ENCODE measurements at places on chromosomes 7 and 10.

DNA sequence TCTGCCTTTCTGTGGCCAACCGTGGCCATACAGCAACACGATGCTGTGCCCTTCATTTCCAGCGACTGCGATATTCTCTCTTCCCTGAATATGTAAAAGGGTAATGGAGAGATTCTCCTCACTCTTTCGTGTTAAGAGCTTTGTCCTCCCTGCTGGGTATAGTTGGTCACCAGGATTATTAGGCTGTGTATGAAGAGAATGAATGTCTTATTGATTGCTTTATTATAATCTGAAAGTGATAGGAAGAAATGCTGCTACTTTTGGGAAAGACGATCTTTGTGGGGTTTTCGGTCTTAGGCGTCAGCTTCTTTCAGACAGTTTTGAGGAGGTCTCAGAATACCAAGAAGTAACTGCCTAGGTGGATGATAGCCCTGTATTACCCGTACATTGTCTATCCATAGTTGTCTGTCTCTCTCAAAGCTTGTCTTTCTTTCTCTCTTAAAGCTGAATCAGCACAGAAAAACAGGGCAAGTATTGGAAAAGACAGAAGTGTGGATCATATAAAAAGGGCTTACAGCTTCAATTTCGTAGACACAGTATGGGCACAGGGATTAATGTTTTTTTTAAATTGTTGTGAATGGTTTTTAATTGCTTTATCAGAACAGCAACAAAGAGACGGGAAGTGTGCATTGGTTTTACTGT, 1.2 kb downstream of the AHCYL2 start:
- H3K36me3 ChIP-seq = peaks cover 4% of the 10 kb centered on the region
- DNase-seq = no peak
- H3K4me3 ChIP-seq = peak overlapping the region; percentile 88
- peaks cover 49% of the 10 kb centered on the region for H3K4me1 ChIP-seq

GRCh38 chr7:8433477-8434289, at the start of gene NXPH1:
Gene NXPH1 (plus strand): TSS chr7:8433609.
- no peak for DNase-seq
- peak within 1 kb of the TSS; percentile 2 for H3K4me3 ChIP-seq
- peaks cover 4% of the 10 kb centered on the region for H3K36me3 ChIP-seq
- peaks cover 68% of the 10 kb centered on the region for H3K27me3 ChIP-seq

GRCh38 chr7:26334166-26334859, 42.7 kb downstream of the SNX10 start:
- peaks cover 53% of the 10 kb centered on the region for H3K4me1 ChIP-seq
- no peak for DNase-seq
- H3K4me3 ChIP-seq = peak overlapping the region; percentile 73

DNA sequence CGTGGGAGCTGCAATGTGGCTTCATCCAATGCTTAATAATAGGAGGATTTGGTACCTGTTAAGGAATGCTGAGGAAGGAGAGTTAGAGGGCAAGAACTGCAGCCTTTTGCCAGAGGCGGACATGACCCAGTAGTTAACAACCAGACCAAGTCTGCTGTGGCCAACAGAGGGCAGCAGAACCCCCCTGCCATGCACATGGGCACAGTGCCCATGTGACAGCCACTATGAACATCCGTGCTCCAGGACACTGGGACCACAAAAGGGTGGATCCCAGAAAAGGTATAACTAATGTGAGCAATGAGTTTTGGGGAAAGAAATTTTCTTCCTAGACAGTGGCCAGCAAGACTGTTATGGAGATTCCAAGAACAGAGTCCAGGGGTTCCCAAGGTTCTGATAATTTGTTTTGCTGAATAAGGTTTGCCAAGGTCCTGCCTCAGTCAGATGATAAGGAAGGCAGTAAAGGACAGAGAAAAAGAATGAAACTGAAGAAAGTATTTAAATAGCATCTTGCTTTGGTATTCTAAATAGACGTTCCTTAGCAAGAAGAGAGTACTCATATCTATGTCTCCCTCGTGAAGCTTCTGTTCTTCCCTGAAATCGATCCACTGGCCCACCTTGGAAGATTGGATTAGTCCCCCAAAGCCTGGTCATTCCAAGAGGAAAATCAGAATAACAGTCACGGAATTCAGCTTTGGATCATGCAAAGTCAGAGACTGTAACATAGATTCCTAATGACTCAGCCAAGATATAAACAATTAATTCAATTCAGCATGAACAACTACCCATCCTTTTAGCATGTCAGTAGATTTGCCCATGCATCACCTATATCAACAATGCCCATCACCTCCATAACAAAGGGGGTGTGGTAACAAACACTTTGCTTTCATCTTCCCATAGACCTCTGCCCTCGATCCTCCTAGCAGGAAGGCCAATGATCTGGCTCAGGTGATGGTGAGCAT, 56.0 kb downstream of the LGI1 start:
- H3K27me3 ChIP-seq = peaks cover 42% of the 10 kb centered on the region
- no peaks in the 10 kb centered on the region for H3K36me3 ChIP-seq
- peaks cover 17% of the 10 kb centered on the region for H3K4me1 ChIP-seq
- DNase-seq = peak; percentile 27

DNA sequence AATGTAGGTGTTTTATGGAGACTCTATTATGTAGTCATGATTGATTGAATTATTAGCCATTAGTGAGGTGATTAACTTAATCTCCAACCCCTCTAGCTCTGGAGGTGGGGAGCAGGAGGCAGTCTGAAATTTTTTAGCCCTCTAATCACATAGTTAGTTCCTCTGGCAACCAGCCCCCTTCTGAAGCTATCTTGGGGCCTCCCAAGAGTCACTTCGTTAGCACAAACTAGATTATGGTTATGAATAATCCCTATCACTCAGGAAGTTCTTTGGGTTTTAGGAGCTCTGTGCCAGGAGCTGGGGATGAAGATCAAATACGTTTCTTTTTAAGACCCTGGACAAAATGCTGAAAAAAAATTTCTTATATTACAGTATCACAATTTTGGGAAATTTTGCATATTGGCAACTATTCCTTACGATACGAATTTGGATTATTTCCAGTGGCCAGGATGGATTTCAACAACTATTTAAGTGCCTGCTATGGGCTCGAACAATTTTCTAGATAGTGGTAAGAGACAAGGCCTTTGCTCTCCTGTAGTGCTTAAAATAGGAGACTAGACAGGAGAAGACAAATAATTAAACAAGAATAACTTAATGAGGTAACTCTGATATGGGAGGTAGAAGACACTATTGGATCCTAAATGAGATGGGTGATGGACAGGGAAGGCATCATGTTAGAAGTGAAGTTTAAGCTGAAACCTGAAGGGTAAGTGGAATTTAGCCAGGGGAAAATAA, 52.9 kb downstream of the BTAF1 start:
- H3K27me3 ChIP-seq = no peaks in the 10 kb centered on the region
- no peak overlapping the region for H3K27ac ChIP-seq
- H3K4me1 ChIP-seq = peaks cover 4% of the 10 kb centered on the region
- H3K4me3 ChIP-seq = no peak overlapping the region
- DNase-seq = no peak

DNA sequence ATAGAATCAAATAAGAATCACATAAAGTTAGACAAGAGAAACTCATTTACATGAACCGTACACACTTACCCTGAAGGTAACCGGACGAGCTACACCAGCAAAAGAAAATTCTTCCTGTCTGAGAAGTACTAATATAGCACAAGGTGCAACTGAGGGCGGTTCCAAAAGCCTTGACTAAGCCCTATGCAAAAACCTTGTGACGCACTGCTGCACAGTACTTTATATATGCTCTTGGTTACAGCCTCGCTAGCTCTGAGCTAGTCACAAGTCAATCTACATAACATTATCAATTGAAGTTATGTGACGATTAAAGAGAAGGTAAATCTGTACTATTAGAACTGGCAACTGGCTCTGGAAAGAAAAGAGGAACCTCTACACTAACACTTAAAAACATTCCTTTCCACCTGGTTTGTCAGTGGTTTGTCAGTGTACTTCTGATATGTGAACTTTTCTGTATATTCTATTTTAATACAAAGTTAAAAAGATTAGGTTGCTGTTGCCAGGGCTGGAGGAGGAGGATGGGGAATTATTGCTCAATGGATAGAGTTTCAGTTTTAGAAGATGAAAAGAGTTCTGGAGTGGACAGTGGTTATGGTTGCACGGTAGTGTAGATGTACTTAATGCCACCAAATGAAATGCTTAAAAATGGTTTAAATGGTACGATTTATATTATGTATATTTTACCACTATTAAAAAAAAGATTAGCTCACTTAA, 21.6 kb downstream of the NT5C3A start:
- no peaks in the 10 kb centered on the region for H3K27me3 ChIP-seq
- DNase-seq = peak; percentile 52
- peak overlapping the region; percentile 67 for H3K27ac ChIP-seq

Data from stimulated activated naive B cell treated with anti-CD40 and anti-IgM and Interleukin-4, amounts not matched to agents 10 μg/mL and 1 μg/mL and 100 μg/mL, for 72 hours (primary cell).